Mesendoderm (in vitro differentiated cells): ENCODE measurements at places on chromosomes 1 and 21.

DNA sequence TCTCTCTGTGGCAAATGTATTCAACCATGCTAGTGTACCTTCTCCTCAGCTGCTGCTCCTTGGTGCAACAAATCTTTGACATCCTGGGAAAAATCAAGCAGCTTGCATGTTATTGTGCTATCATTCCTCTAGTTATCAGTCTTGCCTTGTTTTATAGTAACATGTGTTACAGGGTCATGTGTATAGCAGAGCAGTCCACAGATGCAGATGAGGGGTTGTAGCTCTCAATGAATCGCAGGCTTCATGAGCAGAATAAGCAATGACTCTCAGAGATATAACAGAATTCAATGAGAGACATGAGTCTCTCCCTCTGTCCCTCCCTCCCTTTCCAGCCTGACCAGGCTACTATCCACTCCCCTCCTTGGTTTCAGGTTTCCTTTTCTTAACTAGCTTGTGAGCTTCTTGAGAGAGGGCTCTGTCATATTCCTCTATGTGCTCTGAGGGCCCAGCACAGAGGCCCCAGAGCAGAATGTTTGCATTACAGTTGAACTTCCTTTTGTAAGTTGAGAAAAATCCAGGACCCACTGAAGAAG lies 15.1 kb upstream of the JUN start:
- DNase-seq: no peak

- no peak for DNase-seq
Measured at GRCh38 chr1:160064164-160064563, 5.8 kb downstream of the KCNJ10 start.

DNA sequence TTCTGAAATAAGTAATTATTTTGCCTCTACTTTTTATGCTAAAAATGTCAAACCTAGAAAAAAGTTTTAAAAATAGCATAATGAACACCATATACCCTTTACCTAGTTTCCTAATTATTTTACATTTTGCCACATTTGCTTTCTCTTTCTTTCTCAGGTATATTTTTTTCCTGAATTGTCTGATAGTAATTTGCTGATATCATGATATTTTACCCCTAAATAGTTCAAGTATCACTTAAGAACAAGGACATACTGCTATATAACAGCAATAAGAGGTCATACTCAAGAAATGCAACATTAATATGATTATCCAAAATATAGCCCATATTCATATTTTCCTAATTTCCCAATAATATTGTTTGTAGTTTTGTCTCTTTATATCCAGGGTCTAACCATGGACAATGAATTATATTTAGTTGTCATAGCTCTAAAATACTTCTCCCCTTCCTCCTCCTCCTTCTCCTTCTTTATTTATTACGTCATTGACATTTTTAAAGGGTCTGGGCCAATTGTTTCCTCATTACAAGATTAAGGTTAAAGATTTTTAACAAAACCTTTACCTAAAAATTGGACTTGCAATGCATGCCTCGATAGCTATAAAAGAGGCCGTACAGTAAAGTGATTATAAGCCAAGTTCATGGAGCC lies 20.3 kb upstream of the SMYD2 start:
- DNase-seq: no peak

DNA sequence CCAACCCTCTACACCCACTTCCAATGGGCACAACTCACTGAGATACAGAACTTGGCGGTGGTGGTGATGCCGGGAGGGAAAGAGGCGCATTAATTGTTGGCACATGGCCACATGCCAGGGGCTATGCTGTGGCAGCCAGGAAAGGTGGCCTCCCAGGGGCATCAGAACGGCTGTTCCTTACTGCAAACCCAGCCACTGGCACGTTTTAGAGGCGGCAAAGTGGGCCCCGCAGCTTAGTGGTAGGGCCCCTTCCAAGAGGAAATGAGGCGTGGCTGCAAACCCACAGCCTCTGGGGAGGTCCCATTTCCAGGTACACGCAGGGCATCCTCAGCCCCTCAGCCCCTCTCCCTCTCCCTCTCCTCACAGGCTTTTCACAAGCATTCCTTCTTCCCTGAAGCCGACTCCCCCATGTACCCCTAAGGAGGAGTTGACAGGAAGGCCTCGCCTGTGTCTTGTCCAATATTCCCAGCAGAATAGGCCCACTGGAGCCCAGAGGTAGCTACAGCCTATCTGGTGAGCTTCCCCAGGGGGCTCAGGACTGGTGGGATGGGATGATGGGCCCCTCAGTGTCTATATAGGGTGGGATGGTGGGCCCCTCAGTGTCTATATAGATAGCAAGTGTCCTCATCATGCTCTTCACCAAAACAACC lies 166.2 kb downstream of the CLIC6 start:
- no peak for DNase-seq

- DNase-seq: no peak
Measured at GRCh38 chr1:24351918-24352627, 32.9 kb downstream of the GRHL3 start.

DNA sequence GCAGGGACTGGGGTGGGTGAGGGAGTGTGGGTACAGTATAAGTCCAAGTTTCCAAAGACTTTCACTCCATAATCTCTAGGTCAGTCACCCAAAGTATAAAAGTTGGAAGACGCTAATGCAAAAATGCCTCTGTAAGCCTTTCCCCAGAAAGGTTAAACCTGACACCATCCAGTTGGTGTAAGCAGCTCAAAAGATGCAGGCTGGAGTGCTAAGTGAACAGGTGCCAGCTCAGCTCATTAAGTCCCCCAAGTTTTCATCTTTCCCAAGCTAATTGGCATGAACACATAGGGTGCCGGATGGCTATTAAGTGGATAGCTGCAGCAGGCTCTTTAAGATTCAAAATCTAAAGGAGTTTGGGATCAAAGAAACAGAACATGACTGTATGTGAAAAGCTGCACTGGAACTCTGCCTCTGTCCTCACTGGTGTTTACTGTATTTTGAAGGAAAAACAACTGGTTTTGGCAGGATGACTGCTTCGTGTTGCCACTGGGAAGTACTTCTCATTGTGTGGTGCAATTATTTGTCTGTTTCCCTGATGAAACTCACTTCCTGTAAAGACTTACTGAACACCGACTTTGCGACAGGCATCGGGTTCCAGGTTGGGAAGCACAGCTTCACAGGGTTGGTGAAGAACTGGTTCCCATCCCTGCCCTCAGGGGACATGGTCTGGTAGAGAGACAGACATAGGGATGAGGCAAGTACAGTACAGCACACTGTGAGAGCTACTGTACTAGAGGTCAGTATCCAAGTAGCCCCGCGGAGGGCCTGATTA lies 152.7 kb downstream of the DAB1 start:
- DNase-seq: no peak

GRCh38 chr1:160137216-160137862 lies 14.1 kb upstream of the ATP1A4 start:
- DNase-seq: no peak

GRCh38 chr1:244836584-244836983 lies 1.1 kb downstream of the COX20 start:
- DNase-seq: no peak

- no peak for DNase-seq
Measured at GRCh38 chr21:33898586-33898985, 17.0 kb downstream of the ATP5PO start.

GRCh38 chr21:38913893-38914527 lies 108.3 kb downstream of the ETS2 start:
- DNase-seq: no peak

- DNase-seq: no peak
Measured at GRCh38 chr1:168939110-168939946, 167.2 kb upstream of the ATP1B1 start.

DNA sequence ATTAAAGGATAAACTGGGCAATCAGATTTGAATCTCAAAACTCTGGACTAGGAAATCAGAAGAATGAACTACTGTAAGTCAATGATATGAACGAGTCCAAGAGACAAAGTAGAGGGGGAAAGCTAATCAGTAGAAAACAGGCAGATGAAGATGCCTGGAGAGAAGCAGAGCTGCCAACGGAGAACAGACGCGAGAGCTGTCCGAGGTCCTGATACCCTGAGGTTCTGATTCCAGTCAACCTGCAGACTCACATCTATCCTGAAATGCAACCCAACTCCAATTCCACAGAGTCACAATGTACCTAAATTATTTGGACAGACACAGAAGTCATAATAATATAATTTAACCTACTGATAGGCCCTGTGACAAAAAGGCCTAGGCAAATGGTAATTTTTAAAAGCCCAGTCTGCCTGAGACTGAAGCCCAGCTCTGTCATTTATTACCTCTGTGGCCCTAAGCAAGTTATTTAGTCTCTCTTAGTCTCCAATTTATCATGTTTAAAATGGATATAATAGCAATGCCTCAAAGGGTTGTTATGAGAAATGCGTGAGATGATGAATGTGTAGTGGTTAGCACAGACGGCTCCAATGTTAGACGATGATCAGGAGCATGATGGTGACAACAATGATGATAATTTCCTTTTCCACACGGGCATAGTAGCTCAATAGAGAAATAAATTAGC lies 33.4 kb downstream of the RGS7 start:
- peak; percentile 69 for DNase-seq

DNA sequence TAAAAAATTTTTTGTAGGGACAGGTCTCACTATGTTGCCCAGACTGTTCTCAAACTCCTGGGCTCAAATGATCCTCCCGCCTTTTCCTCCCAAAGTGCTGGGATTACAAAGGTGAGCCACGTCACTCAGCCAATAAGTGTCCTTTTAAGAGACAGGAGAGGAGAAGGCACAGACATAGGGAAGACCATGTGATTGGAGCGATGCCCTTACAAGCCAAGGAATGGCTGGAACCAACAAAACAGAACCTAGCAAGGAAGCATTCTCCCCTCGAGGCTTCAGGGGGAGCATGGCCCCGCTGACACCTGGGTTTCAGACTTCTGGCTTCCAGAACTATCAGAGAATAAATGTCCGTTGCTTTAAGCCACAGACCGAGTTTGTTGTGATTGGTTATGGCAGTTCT lies 37.0 kb downstream of the NDUFS5 start:
- no peak for DNase-seq

GRCh38 chr1:162206749-162207635 lies 137.5 kb downstream of the NOS1AP start:
- no peak for DNase-seq

- DNase-seq: no peak
Measured at GRCh38 chr1:109492779-109493178, 1.1 kb upstream of the CYB561D1 start.

- peak; percentile 64 for DNase-seq
Measured at GRCh38 chr1:41917835-41918449, 780 bp downstream of the HIVEP3 start.

DNA sequence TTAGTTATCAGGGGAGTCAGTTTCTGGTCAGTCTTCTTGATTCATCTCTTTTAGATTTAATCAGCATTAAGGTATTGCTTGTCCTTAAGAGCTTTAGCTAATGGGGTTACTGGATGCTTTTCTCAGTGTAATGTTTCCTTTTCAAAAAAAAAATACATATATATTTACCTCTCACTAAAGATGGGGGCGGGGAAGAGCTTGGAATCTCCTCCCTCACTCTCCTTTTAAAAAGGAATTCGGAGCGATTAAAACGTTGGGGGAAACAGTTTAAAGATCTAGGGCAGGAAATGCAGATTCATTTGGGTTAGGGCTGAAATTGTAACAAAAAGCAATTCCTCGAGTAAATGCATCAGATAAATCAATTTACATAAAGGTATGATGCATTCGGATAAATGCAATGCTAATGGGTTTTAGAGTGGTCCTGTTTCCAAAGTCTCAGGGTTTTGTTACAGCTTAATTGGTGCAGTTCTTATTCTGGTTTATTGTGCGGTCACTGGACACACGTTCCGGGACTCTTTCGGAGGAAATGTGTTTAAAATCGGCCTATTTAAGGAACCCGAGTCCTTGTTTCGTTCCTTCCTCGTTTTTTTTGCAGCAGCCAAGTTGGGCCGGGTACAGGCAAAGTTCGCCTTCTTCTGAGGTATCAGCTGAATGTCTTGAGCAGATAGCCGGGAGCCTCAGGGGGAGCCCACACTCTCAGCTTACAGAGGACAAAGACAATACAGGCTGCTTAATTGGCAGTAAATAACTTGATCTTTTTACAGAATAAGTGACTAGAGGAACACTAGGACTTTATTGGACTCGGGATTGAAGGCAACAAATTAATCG lies 1.6 kb downstream of the LMO4 start:
- DNase-seq: peak; percentile 88

DNA sequence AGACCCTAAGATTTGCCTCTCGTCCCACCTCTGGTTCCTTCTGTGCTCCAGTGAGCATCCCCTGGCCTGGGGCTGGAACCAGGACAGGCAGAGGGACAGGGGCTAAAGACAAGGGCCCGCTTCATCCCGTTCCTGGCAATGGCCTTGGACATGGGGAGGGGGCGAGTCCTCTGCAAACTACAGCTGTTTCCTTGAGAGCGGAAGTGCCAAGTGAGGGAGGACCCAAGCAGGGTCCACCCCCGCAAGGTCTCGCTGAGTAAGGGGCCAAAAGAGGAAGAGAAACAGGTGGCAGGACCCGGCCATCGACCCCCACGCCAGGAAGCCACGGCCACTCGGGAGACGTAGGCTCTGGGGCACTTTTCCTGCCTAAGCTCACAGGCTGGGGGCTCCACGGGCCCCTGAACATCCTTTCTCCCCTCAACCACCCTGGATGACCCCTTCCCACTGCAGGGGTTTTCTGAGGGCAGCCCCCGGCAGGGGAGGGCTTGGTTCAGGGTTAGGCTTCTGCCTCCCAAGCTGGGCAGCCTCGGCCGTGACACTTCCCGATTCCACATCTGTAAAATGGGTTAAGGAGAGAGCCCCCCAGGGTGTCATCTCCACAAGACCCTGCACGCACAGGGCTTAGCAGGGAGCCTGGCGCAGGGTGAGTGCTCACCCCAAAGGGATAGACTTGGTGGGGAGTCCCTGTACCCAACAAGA lies 17.9 kb upstream of the PLEKHG5 start:
- DNase-seq: no peak

DNA sequence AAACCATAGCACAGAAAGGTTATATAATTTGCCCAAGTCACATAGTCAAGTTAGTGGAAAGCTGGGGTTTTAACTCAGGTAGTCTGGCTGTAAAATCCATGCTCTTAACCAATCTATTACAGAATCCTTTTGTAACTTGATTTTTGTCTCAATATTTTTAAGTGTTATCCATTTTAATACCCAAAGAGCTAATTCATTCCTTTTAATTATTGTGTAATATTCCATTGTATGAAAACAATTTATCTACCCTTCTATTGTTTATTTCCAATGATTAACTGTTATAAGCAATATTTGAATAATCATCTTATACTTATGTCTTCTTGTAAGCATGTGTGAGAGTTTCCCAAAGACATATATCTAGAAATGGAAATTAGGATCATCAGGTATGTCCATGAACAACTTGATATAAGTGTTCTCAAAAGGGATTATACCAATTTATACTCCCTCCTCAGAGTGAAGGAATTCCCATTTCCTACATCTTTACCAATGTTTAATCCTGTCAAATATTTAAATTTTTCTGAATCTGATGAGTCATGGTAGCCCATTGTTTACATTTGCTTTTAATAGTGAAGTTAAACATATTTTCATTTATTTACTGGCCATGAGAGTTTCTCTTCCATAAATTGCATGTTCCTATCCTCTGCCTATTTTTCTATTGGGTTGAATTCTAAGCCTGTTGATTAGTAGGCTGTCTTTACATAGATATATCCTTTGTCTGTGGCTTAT lies 13.9 kb downstream of the TEX50 start:
- DNase-seq: no peak

DNA sequence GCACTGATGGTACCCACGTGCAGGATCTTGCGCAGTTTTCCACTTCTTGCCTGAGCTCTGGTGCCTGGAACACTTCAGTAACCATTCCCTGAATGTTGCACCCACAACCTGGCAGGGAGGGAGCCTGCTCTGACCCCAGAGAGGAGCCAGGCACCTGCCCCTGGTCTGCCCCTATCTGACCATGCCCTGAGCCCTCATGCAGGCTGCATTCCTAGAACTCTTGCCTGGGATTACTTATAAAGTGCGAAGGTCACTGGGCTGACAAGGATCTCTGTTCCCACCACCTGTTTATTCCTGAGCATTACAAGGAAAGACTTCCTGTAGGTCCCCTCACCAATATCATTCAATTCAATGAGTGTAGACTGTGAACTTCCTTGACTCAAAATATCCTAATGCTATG lies 191.9 kb upstream of the FMN2 start:
- peak; percentile 27 for DNase-seq
